IMR-90 (cell line): ENCODE measurements at places on chromosomes 3 and 15. TPM values are rescaled to one million over a fixed set of nuclear protein-coding genes. Genes with fewer than 3 reads are reported as not detected.

DNA sequence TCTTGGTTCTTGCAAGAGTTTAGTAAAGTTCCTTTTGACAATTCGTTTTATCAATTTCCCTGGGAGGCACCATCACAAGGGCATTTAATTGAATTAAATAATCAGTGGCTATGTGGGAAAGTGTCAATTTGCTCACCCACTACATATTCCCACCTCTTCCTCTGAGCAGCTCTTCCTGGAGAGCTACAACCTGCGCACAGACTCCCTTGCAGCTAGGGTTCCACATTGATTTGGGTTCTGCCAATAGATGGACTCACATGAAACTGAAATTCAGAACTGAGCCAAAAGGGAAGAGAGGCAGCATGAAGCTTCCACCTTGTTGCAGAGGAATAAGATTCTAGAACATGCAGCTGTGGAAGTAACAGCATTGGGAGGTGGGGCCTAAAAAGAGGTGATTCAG lies 94.8 kb downstream of the TLE3 start:
- no peak for DNase-seq

DNA sequence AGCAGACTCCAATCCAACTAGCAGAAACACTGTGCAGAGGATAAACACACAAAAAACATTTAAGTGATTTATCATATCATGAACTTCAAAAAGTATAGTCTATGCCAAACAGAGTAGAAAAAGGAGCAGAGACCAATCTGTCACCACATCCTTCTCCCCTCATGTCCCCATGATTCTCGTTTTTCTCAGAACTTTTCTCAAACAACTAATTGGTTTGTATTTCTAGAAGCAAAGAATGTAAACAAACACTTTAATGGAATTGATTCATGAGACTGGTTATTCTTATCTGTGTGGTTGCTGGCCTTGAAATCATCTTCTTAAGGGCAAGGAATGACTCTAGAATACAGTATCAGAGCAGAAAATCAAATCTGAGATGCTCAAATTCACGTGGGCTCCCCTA lies 294.2 kb upstream of the THBS1 start:
- peak; percentile 29 for DNase-seq

GRCh38 chr3:192957441-192958021 lies 39.9 kb upstream of the MB21D2 start:
- peak; percentile 94 for DNase-seq

DNA sequence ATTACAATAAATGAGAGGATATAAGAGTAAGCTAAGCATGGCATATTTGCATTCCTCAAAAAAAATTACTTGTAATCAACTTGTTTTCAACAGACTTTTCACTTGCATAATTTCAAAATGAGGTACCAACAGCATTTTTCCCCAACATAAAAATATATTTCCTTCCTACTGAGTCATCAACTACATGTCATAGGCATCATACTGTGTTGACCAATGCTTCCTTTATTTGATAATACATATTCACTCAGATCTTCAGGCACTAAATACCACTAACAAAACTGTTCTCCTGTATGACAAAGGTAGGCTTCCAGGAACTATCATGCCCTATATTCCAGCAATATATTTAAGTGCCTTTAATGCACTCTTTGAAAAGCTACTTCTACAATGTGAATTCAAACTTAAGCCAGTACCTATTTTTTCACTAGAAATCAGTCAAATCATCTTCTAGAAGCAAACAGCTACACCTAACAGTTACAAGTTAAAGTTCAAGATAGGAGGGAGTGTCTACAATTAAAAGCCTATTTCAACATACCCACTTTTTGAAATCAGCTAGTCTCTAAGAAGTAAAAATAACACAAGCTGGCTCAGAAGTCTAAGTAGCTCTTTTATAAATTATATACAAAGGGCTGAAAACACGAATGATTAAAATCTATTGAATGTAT lies 11.3 kb downstream of the ADAM10 start:
- peak; percentile 49 for DNase-seq

LYZL4 gene
- total RNA-seq = not detected in 2 replicates
